ENCODE measurements at places on chromosomes 2 and 18.

GRCh38 chr2:198905881-198906612, 551.7 kb downstream of the SATB2 start:
- no peak for DNase-seq

DNA sequence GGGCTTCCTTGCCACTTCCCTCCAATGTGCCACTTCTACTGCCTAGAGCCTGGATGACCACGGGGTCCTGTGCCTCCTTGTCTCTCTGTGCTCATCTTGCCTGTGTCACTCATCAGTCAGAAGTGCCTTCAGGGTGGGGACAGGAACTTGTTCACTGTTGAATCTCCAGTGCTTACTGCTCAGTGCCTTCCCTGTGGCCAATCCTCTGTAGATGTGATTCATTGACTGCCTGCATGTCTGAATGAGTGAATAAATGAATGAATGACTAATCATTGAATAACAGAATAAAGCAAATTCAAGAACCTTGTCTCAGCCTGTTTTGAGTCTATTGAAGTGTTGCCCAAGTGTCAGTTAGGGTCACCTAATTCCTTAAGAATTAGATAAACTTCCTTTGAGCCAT, 42.3 kb upstream of the FAM136A start:
- DNase-seq: no peak

- DNase-seq: no peak
Observed at GRCh38 chr18:23933407-23933806, 81.1 kb upstream of the TTC39C start.

DNA sequence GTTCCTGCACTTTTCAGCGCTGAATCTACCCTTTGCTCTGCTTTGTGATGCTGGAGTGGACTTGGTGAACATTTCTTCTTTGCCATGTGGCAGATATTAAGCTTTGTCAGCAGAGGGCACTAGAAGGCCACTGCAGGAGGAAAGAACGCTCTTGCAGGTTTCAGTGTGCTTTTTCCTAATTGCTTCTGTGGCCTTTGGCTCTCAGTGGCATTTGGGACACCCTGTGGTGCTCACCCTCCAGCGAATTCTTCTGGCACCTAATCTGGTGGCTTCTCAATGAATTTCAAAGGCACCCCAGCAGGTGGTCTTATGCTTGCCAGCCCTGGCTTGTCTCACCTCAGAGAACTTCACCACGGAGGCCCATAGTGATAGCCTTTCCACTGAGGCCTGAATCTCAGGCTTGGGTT, 146.7 kb downstream of the MYO3B start:
- DNase-seq: peak; percentile 24

- DNase-seq: no peak
Observed at GRCh38 chr18:77784759-77785379, 535.2 kb downstream of the GALR1 start.

DNA sequence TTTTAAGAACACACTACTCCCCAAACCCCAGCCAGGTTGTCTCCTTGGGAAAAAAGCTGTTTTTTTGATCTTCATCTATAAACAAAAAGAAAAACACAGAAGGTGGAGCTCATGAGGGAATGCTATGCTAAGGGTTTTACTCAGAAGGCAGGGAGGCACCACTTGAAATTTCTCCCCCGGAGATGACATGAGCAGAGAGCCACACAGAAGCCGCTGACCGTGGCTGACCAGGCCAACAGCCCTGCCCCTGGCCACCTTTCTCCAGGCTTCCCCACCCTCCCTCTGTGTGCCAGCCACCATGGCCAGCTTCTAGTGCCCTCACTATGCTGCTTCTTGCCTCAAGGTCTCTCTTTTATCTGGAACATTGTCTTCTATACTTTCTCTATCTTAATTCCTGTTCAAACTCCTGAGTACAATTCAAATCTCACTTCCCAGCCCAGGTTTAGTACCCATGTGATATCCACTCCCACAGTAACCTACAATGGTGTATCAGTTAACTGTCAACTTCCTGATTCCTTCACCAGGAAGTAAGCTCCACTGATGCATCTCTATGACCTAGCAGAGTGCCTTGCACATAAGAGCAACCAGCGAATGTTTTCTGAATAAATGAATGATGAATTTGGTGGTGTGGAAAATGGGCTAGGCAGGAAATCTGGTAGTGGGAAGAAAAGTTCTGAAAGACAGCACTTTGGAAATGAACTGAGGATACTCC, 15.3 kb downstream of the LAPTM4A start:
- no peak for DNase-seq

GRCh38 chr2:207290833-207291624, 125.3 kb upstream of the KLF7 start:
- DNase-seq: no peak

GRCh38 chr2:70977605-70978205, 725 bp upstream of the ANKRD53 start:
- no peak for DNase-seq

DNA sequence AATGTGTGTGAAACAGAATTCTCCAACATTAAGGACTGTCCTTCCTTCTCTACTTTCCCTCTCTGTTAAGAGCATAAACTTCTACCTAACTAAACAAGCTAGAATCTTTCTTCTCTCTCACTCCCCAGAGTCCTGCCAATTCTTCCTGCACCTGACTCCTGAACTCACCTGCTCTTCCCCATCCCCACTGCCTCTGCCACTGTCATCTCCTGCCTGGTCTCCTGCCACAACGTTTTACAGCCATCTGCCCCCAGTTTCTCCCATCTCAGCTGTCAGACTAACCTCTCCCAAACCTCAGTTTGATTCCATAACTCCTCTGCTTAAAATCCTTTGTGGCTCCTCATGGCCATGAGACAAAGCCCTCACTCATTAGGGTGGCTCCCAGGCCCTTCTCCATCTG, 288.3 kb upstream of the FBXO11 start:
- no peak for DNase-seq

DNA sequence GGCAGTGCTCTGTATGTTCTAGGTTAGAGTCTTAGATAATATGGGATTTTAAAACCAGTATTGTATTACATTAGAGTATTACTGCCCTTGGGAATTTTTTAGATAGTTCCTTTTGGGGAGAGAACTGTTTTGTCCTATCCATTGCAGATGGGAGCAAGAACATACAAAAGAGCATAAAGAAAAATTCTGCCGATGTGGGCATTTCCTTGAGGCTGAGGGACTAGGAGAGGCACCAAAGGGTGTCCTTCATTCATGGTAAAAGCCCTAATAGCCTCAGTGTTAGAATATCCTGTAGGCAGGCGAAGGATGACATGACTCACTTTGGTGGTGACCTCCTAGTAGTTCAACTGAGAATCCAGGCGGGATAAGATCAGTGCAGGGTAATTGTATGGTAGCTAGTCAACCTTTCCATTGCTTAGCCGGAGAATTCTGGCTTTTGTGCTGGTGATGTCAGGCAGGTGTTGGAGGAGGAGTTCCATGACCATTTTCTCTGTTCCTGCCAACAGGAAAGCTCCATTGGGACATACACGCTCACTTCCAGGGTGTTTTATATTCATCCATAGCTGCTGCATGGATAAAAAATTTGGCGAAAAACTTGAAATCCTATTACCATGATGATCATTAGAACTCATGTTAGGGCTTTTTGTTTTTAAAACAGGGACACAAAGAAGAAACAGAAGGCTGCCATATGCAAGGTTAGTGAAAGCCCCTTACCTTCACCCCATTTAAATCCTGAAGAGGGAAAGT, 28.1 kb downstream of the EPAS1 start:
- no peak for DNase-seq

- DNase-seq: no peak
Observed at GRCh38 chr2:32061430-32061829, 1.9 kb upstream of the SPAST start.

DNA sequence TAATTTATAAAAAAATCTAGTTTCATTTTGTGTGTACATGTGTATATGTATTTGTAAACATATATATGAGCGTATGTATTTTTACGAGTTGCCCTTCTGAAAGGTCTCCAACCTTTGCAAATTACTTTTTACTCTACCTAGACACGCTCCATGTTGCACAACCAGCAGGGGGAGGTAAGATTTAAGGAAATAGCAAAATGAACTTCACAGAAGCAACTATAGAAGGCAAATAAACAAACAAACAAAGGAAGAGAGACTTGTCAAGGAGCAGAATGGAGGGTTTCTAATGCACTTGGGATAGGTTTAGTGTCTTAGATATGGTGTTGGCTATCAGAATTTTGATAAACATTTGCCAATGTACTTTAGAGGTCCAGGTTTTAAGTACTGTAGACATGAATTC, 820.5 kb upstream of the POU3F3 start:
- peak; percentile 24 for DNase-seq

DNA sequence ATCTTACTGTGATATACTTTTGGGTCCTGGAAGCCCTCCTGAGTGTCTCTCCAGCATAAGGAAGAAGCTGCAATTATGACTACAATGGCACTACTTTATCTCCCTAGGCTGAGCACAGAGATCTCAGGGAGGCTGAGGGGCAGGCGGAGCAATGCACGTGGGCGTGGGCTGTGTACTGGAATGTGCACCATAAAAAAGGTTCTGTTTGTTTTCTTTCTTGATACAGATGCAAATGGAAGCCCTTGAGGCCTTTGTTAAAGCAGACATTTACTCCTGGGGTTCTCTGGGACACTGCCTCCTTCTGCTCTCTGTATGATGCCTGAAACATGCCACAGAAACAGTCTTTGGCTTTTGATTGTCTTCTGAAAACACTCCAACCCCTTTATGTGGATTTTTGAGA, 79.1 kb upstream of the DLX2 start:
- no peak for DNase-seq

DNA sequence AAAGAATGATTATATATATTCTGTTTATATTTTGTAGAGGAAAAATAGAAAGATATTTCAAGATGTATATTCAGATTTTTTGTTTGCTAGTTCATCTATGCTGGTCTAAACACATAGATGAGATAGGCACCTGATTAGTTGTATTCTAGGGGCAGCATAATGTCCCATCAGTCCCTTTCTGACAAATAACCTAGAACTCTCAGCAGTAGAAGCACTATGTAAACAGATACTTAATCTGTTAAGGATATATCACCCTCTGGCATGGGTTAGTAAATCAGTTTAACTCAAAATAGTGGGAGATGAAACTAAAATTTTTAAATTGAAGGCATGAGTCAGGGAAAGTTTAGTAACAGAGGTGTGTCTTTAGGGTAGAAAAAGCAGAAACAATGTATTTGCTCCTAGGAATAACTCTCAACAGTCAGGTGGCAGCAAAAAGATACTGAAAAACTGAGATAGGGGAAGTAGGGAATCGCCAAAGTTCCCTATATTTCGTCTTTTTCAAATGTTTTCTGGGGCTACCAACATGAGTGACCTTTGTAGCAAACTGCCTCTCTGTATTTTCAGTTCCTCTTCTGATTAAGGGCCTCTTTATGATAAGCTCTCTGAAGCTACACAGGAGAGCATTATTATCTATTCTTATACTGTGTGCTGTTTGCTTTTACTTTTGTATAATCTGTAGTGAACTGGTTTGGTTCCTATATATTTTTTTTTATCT, 5.7 kb downstream of the PPP1R1C start:
- DNase-seq: peak; percentile 53

DNA sequence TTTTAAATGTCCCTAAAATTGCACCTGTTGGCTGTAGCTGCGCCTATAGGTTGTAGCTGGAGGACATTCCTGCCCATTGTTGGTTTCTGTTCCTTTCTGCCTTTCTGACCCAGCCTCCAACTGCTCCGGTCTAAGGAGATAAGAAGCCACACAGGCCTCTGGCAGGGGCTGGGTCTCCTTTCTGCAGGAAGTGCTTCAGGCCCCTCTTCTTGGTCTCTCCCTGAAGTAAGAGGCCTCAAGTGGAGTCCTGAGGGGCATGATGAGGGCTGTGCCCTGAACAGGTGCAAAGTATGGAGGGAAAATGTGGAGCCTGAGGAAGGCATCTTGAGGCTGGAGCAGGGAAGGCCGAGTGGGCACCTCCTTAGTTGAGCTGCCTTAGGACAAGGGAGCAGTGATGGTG, 10.4 kb upstream of the SFTPB start:
- no peak for DNase-seq

- no peak for DNase-seq
Observed at GRCh38 chr2:215760091-215760490, 253.3 kb downstream of the MREG start.

DNA sequence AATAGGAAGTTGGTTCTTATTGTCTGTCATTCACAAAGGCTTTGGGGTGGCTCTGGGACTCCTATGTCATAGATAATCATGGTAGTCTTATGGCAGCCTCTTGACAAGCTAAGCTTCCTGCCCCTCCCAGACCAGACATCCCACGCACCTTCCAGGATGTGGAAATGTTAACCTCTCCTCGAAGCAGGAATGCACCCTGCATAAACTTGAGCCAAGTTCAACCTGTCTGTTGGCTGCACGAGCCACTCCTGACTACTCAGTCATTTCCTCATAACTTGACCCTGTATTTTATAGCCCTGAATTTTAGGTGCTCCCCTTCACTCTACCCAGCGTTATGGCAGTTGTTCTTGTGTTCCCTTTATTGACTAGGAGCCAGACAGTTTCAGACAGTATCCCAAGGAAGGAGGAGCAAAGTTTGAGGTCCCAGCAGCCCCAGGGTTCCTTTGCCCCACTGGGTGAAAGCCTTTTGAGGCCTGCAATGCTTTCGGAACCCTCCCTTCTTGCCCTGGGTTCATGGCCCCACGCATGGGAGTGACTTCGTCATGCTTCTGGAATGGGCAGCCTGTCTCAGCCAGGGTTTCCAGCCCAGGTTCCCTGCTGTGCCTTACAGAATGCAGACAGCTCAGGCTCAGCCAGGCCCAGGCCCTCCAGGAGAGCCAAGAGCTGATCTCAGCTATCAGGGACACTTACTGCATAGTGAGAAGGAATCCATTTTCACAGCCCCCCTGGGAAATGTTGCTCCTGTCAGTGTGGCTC, 15.6 kb upstream of the INO80C start:
- no peak for DNase-seq

DNA sequence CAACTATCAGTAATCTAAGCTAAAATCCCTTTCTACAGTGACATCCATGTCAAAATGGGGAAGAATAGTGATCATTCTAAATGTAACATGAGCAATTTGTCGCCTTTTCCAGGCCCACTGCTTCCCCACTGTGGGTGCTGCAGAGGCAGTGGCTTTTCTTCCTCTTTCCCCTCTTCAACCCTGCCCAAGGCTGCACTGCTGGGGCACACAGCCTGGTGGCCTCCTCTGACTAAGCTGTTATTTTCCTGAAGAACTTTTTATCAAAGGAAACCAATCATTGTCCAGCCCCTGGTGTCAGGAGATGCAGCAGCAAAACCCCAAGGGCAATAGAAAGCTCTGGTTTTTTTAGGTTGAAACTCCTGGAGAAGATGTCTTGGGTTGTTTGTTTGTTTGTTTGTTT, 117.6 kb upstream of the KLF7 start:
- DNase-seq: peak; percentile 55

GRCh38 chr2:220114443-220114842, 487.0 kb downstream of the SLC4A3 start:
- DNase-seq: no peak

DNA sequence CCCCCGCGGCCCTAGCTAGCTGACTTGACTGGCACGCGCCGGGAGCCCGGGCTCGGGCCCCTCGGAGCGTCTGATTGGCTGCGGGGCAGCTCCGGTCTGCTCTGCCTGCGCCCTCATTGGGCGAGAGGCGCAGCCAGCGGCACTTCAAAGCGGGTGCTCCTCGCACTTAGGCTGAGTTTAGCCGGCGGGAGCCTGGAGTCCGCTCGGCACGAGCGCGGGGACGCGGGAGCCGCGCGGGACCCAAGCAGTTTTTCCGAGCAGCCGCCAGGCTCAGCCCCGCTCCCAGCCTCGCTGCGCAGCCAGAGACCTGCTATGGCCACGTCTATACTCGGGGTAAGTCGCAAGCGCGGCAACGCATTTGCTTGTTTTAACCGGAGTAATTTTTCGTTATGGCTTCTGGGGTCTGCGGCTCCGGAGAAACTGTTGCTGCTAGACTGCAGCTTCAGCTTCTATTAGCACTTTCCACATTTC, at the start of gene SP9:
Gene SP9, plus strand, starts transcription at position 174 of the 471 bp plus-strand sequence. Its CDS starts 139 bp downstream, at position 313.
- DNase-seq: no peak

All from globus pallidus (tissue), 1 donor.